ENCODE measurements at places on chromosomes 6 and 20.
A peak's percentile ranks its signal among the peaks of the same experiment; 100 is the strongest.

GRCh38 chr6:140320081-140321080 lies 945.9 kb upstream of the CITED2 start:
- DNase-seq: no peak

DNA sequence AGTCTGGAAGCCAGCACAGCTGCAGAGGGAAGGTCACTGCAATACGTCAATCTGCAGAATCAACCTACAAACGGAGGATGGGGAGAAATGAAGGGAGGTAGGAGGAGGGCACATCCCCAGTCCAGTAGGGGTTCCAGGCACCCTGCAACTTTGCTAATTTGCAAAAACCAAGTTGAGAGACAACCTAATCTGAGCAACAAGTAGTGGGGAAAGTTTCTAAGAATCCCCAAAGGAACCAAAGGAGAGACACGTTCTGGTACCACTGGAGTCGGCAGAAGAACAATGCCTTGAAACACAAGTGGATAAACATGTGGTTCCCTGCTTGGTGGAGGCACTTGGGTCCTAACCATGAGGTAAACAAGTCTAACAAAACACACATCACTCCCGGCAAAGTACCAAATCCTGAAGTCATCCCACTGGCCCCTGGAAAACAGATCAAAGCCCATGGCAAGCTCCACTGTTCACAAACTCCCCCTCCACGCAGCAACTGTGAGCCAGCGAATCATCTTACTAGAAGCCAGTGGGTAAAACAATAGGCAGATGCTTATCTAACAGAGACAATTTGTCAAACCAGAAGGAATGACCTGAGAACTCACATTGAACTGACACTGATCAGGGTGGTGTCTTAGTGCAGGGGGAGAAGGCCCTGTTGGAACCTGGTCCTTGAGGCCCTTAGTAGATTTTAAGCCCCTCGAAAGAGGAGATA lies 4.7 kb downstream of the MRPS18A start:
- DNase-seq: no peak

- DNase-seq: no peak
These were observed 174.8 kb downstream of the DOK5 start for GRCh38 chr20:54650052-54650719.

DNA sequence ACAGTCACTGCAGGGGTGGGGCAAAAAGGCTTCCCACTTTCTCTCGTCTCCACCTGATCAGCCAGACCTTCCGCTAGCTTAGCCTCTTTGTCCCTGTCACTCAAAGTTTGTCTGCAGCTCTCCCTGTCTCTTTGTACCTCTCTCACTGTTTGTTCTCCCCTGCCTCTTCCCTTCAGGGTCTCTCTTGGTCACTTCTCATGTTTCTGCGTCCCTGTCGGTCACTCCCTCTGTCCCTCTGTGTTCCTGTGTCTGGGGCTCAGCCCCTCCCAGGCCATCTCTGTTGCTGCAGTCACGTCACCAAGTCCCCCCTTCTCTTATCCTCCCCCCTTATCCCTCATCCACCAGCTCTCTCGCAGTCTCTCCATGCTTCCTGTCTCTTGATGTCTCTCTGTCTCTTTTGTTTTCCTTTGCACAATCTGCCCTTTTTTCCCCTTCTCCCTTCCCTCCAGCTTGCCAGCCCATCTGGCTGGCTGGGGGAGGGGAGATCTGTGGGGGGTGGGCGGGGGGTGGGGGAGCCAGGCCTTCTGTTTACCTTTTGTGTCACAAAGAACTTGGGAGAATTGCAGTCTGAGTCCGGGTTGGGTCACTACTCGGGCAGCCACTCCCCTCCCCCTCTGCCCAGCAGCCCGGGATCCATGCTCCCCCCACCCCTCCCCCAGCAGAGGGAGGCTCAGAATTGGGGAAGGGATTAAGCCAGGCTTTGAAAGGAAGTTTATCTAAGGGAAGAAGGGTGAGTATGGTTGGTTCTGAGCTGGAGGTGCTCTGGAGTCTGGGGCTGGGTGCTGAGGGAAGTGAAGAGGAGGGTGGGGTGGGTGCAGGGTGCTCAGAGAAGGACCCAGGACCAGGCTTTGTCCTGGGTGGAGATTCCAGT lies 32.3 kb downstream of the FOXP4 start:
- no peak for DNase-seq

GRCh38 chr6:54525731-54526130 lies 217.5 kb downstream of the TINAG start:
- DNase-seq: no peak

DNA sequence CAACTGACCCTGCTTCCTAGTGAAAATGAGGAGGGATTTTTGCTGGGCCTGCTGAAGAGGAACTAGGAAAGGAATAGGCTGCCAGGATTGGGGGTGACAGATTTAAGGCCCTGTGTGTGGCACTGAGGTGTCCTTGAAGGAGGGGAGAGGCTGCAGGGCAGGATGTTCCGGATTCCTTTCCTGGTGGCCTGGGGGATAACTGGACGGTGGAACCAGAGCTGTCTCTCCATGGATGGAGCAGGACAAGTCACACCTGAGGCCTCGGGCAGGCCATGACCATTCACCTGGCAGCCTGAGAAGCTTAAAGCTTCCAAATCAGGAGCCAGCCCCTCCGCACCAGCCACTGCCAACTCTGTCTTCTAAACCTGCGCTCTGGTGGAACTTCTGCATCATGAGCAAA lies 56.0 kb upstream of the SLC22A23 start:
- DNase-seq: no peak

DNA sequence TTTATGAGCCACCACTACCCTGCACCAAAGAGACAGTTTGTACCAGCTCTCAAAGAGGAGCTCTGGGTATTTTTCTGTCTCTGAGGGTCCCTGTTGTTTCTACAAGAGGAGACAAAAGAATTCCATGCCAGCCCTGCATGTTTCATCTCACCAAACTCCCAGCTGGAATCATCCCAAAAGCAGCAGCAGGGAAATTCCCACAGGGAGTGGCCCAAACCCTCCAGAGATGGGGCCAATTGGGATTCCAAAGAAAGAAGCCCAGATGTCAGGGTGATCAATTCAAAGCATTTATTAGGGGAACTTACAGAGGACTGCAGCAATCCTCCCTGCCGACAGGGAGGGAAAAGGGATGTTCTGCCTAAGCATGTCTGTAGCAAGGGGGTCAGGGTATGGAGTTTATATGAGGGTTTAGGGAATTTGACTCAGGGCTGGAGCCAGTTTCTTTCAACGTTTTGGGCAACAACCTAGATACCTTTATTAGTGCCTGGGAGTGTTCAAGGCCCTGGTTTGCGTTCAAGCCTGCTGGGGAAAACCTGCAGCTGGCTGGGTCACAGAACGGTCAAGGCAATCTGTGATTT lies 47.2 kb downstream of the MUC22 start:
- DNase-seq: no peak

DNA sequence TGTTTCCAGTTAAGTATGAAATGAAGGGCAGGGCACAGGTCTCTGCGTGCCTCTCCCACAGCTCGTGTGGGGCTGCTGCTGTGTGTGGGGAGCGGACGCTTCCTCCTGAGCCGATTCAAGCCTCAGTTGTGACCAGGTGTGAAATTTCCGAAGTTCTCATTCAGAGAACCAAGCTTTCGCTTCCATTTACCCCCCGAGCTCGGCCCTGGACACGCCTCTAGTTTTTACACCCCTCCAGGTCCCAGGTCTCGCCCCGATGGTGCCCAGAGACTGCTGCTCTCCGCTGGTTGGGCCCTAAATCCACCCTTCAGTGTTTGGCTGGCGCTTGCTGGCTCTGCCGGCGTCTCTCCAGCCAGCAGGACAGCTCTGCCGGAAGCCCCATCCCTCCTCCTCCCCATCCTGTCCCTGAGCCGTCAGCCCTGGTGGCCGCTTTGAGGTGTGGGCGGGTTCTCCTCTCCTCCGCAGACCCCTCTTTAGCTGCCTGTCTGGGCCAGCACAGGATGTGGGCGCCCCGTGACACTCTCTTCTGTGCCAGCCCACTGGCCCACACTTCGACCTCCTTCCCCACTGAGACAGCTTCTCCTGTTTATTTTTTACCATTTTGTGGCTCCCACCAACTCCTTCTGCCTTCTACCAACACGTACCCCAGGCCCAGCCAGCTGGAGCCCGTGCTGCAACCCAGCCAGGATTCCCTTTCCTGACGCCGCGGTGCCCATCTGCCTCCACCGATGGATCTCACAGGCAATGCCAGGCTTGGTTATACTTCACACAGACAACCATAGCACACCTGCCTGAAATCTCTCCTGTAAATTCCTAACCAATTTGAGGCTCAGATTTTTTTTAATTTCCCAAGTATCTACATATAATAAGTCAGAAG lies 142.8 kb downstream of the DLL1 start:
- DNase-seq: no peak

- no peak for DNase-seq
These were observed 3.4 kb downstream of the BMP7 start for GRCh38 chr20:57262784-57263609.

- no peak for DNase-seq
These were observed 66.1 kb downstream of the TSHZ2 start for GRCh38 chr20:53038299-53038698.

- DNase-seq: no peak
These were observed 53.4 kb upstream of the RALGAPA2 start for GRCh38 chr20:20765696-20766365.

DNA sequence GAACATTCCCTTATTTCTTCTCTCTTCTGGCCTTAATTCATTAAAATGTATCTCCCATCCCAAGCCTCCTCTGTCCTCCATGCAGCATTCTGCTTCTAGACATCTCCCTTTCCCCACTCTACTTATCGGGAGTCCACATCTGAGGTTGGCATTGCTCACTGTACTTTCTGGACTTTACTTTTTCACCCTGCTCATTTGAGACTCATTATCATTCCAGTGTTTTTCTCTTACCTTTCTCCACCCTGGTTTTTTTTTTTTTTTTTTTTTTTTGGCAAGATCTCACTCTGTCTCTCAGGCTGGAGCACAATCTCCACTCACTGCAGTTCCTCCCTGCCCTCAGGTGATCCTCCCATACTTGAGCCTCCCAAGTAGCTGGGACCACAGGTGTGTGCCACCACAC lies 4.5 kb downstream of the ENPP3 start:
- no peak for DNase-seq

DNA sequence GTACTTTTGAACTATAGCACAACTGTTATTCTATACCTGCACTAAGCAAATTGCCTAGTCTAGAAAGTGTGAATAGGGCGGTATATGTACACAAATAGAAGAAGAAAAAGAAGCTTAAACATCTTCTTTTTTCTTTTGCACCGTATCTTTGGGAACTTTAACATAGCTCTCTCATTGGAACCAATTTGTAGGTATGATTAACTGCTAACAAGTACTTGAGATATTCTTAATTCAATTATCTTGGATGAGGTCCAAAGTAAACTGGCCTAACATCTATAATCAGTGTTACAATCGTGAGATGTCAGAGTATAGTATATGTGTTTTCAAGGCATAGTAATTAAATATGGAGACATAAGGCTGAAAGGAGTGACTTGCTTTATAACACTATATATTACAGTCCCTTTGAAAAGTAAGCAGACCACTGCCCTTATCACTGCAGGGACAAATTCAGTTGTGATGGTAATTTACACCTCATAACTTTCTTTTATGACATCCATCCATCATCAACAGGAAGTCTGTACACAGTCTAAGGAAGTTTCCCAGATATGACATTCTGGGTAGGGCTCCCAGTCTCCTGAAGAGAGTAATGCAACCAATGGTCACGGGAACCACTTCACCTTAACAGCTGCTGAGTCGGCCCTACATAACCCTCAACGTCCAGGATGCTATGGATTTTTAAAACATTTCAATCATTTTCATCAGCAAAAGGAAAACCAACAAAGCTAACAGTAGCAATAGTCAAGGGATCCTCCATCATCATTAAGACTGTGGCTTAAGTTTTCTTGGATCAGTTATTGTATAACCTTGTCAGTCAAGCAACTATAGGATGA lies 37.6 kb downstream of the NKAIN2 start:
- no peak for DNase-seq

GRCh38 chr6:25387483-25387882 lies 108.3 kb downstream of the CARMIL1 start:
- DNase-seq: no peak

GRCh38 chr6:16706911-16707783 lies 54.1 kb downstream of the ATXN1 start:
- DNase-seq: no peak

GRCh38 chr6:138328210-138328609 lies 49.5 kb upstream of the SMIM28 start:
- DNase-seq: no peak

GRCh38 chr6:128275030-128275429 lies 245.4 kb downstream of the PTPRK start:
- no peak for DNase-seq

- peak; percentile 31 for DNase-seq
These were observed 1.2 kb downstream of the IFNGR1 start for GRCh38 chr6:137217801-137218472.

- no peak for DNase-seq
These were observed 144.1 kb upstream of the NRSN1 start for GRCh38 chr6:23981923-23982322.

Measured in stimulated activated naive B cell treated with anti-CD40 and anti-IgM and Interleukin-4, amounts not matched to agents 10 μg/mL and 1 μg/mL and 100 μg/mL, for 72 hours (primary cell).